Mesenchymal stem cell (in vitro differentiated cells and primary cell): ENCODE measurements at places on chromosomes 1 and 21.

DNA sequence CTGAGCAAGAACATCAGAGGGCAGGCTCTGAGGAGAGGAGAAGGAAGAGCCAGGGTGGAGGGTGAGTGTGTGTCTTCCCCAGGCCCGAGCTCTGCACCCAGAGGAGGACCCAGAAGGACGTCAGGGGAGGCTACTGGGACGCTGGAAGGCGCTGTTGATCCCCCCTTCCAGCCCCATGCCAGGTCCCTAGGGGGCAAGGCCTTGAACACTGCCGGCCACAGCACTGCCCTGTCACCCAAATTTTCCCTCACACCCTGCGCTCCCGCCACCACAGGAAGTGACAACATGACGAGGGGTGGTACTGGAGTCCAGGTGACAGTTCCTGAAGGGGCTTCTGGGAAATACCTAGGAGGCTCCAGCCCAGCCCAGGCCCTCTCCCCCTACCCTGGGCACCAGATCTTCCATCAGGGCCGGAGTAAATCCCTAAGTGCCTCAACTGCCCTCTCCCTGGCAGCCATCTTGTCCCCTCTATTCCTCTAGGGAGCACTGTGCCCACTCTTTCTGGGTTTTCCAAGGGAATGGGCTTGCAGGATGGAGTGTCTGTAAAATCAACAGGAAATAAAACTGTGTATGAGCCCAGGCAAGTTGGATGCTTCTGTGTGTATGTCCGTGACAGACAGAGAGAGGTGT is 17.1 kb downstream of the BCAN start:
- no peak for DNase-seq

DNA sequence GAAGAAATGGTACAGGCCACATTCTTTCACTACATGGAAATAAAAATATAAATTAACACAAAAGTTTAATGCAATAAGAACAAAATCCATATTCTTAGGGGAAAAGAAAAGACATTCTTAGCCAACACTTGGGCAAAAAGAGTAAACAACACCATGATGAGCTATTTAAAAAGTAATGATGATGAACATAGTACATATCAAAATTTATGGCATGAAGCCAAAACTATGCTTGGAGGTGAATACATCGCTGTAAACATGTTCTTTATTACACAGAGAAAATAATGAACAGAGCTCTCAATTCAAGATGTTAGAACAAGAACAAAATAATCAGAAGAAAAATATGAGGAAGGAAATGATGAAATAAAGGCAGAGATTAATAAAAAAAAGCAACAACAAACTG is 158.2 kb downstream of the ZSCAN20 start:
- DNase-seq, result no peak

- no peak for DNase-seq
These were observed 9.1 kb upstream of the EXO1 start for GRCh38 chr1:241838897-241839296.

- DNase-seq, result peak; percentile 71
These were observed 9.0 kb downstream of the C1orf105 start for GRCh38 chr1:172429331-172430127.

DNA sequence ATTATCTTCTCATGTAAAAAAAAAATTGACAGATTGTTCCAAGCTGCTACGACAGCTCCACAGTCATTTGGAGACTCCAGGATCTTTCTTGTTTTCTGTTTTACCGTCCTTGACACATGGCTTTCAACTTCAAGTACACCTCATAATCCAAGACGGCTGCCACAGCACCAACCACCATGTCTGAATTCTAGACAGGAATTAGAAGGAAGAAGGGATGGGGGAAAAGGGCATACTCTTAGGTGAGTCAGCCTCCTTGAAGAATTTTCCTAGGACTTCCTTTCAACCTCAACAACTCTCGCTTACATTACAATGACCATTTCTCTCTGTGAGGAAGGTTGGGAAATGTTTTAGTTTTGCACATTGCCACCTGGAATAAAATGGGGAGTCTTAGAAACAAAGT is 110.3 kb upstream of the TNR start:
- DNase-seq, result no peak

- DNase-seq, result no peak
These were observed 182.4 kb downstream of the MIS18A start for GRCh38 chr21:32096411-32096810.

GRCh38 chr1:247681288-247681897 is 1.9 kb upstream of the OR13G1 start:
- peak; percentile 23 for DNase-seq

- peak; percentile 54 for DNase-seq
These were observed 482.9 kb upstream of the USP24 start for GRCh38 chr1:55697997-55698535.

DNA sequence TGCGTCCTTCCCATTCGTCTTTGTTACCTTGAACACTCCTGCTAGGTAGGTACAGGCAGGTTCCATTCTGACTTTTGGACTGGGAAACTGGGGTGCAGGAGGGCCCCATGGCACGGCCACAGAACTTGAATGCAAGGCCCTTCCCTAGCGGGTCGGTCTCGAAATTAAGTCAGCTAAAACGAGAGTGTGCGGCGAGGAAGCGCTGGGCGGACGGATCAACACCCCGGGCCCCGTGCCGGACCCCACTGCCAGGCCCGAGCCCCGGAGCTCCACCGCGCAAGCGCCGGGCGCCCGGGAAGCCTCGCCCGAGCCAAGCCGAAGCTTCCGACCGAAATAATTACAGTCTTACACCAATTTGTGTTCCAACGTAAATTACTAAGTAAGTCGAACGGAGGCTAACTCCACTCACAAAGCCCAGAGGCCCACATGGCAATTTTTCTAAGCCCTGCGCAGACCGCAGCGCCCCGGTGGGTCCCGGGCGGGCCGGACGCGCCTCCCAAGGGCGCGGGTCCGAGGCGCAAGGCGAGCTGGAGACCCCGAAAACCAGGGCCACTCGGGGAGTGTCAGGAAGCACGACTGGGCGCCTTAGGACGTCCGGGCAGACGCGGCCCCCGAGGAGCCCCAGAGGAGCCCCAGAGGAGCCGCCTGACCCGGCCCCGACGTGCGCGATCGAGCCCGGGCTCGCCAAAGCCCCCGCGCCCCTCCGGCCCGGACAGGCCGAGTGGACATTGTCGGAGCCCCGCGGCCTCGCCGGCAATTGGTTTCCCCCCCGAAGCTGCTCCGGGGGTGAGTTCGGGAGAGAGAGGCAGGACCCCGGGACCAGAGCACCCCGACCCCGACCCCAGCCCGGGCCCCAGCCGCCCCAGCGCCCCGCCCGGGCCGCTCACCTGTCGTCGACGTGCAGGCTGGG is 624 bp downstream of the RIPK4 start:
- no peak for DNase-seq

GRCh38 chr1:51966559-51966958 is 23.9 kb downstream of the RAB3B start:
- DNase-seq, result no peak

DNA sequence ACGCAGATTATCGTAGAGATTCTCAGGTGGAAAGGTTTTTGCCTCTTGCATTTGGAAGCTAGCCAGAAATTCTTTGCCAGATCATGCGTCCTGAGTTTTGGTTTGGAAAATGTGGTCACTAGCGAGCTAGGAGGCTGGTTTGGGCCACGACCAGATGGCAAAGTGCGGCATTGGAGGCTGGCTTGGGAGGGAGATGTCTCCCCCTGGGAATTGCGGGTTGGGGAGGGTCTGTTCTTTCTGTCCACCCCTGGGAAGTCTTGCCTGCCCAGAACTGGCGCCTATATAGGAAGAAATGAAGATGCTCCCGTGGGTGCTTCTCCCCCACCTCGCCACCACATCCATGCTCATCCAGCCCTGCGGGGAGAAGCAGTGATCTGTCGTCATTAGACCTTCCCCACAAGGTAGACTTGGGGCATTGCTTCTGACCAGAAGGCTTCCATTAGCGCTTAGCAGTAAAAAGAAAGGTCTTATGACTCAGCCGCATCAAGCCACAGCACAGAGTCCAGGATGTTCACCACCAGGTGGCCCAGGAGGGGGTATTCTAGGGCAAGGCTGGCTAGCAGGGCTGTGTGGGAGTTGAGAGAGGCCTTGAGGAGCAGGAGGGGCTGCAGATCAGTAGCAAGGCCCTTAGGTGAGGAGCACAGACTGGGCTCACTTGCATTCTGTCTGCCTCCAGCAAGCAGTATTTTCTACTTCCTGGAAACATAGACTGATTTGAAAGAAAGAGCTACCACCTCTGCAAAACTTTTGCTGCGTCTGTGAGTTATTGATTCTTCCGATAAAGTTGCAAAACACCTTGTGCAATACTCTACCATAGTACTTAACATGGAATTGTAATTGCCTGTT is 1.5 kb upstream of the PTP4A2 start:
- peak; percentile 94 for DNase-seq

GRCh38 chr1:56336982-56337381 is 242.4 kb downstream of the PLPP3 start:
- DNase-seq, result no peak

GRCh38 chr21:36551731-36552433 is 72.0 kb upstream of the CLDN14 start:
- no peak for DNase-seq

DNA sequence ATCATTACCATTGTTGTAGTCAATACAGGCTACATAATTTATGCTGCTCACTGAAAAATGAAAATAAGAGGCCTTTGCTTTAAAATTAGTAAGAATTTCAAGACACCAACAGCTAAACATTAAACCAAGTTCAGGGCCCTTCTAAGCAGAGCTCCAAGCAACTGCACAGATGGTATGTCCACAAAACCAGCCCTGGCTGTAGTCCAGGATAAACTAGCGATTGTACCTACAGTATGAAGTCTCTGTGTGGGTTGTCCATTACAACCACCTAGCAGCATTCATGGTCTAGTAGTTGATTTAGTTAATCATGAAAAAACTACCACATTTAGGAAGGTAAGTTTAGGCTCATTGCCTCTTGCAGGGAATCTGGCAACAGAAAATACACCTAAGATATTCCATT is 35.3 kb downstream of the CLCA4 start:
- no peak for DNase-seq

DNA sequence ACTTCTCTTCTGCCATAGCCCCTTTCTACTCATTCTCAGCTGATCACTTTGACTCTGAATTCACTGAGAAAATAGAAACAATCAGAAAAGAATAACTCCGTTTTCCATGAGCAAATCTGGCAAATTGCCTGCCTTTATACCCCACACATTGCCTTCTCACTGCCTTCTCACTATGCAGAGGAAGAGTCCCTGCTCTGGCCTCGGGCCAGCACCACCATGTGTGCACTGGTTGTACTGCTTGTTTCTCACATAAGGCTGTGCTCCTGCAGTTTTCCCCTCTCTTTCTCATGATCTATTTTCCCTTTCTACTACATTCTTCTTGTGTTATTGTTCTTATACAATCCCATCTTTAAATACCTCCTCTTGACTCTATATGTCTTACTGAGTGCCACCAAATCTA is 2.3 kb upstream of the HMGCS2 start:
- no peak for DNase-seq

DNA sequence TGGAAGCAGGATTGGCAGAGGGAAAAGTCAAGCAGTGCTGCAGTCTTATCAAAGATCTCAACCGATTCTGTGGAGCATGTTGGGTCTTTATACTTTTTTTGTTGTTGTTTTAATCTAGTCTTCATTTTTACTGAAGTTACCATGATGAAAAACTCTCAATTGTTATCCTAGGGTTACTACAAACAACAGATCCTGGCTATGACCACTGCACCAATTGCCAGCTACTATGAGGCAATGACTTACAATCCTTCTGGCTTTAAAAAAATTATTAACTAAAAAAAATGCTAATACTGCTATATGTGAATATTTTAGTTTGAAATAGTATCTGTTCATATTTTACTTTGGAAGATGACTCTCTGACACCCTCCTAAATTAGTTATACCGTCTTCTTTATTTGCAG is 145.9 kb downstream of the CNIH3 start:
- DNase-seq, result no peak

- peak; percentile 12 for DNase-seq
These were observed 32.5 kb downstream of the MTF2 start for GRCh38 chr1:93111561-93111960.

DNA sequence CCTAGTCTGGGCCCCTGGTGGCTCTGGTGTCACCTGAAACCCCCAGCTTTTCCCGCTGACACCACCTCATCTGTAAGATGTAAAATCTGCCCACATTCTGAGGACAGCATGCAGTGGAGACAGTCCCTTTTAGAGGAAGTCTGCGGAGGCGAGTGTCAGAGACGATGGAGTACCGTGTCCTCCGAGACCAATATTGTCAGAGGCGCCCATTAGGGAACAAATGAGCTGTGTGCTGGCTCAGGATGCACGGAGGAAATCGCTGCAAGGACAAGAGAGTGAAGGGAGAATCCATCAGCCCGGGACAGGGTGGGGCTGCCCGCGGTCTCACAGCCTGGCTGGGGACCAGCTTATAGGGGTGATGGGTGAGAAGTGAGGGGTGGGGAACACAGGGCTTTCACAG is 214.8 kb downstream of the MATN1 start:
- DNase-seq, result no peak

DNA sequence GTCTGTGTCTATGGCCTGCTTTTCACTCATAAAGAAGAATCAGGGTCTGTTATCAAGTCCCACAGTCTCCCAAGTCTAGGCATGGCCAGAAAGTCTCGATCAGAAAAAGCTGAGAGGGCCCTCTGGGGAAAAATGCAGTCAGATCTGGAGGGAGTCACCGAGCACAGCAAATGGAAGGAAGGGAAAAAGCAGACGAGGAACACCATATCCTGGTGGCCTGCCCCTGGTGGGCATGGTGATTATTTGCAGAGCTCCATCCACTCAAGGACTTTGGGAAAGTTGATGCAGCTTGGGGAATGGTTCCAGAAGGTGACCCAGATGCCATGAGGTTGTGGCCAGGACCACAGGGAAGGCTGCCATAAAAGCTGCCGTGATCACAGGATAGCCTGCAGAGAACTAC is 189.1 kb downstream of the CLIC6 start:
- DNase-seq, result no peak

- DNase-seq, result peak; percentile 4
These were observed 66.7 kb downstream of the PATJ start for GRCh38 chr1:61808968-61809367.

- no peak for DNase-seq
These were observed 1.3 kb downstream of the INAVA start for GRCh38 chr1:200895801-200896530.

GRCh38 chr1:7613106-7613850 is 157.8 kb upstream of the VAMP3 start:
- DNase-seq, result no peak

- no peak for DNase-seq
These were observed 37.9 kb upstream of the MUTYH start for GRCh38 chr1:45378184-45378583.

GRCh38 chr1:1137256-1138045 is 21.6 kb upstream of the C1orf159 start:
- no peak for DNase-seq

GRCh38 chr1:195576641-195577040 is 1031.6 kb downstream of the KCNT2 start:
- no peak for DNase-seq

GRCh38 chr21:31181082-31181750 is 142.9 kb upstream of the KRTAP19-8 start:
- DNase-seq, result no peak

DNA sequence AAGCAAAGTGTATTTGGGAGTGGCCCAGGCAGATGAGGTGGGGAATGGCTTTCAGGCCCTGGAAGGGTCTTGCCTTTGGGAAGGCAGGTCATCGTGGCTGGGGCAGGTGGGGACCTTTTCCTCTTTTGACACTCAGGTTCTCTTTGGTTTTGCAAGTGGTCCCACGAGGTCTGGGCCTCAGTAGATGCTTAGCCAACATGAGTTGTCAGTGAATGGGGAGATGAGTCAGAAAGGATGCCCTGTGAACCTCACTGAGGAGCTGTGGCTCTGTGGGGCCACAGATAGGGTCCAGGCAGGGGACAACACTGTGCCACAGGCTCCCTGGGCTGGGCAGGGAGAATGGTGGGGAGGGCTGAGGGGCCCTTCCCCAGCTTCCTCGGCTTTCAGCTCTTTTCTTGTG is 19.0 kb downstream of the ARHGEF10L start:
- no peak for DNase-seq

GRCh38 chr1:185790194-185790735 is 56.1 kb downstream of the HMCN1 start:
- DNase-seq, result peak; percentile 66
